ENCODE measurements at places on chromosomes 5 and 9.
A peak's percentile ranks its signal among the peaks of the same experiment; 100 is the strongest.

DNA sequence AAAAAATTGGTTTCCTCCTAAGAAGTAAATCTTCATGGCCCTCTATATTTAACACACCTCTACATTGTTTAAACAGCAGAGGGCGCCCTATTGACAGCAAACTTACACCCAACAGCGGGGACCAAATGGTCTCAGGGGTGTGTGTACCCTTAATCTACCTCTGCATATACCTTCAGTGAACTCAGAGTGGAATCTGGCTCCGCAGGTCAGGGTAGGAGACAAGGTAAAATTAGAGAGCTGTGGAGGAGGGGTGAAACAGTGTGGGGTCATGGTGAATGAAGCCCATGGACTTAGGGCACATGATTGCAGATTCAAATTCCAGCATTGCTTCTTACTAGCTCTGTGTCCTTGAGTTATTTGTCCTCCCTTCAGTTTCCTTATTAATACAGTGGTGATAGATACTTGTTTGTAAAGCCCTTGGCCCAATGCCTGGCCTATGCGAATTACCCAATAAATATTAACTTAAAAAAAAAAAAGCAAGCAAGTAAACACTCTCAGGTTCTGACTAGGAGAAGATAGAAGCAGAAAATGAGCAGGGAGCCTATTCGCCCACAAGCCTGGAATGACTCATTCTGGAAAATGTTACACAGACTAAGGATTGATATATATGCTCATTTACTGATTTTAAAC, 122.9 kb downstream of the CAVIN4 start:
- peak; percentile 23 for DNase-seq

GRCh38 chr5:36529142-36529541, 77.3 kb upstream of the SLC1A3 start:
- DNase-seq: no peak

DNA sequence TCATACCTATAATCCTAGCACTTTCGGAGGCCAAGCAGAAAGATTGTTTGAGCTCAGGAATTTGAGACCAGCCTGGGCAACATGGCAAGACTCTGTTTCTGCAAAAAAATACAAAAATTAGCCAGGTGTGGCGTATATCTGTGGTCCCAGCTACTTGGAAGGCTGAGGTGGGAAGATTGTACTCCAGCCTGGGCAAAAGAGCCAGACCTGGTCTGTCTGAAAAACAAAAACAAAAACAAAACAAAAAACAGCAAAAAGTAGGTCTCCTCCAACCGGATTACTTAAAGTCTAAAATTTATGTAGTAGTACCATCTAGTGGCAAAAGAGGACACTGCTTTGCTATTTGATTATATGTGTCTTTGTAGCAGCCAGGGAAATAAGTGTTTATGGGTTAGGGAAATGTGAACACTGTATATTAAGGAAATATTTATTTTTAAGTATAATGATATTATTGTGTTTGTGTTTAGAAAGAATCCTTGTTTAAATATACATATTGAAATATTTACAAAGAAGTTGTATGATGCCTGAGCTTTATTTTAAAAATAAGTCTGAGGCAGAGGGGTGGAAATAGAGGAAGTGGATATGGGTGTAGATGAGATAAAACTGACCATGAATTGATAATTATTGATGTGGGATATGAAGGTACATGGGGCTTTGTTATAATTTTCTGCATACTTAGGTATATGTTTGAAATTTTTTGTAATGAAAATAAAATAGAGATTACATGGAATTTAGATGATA, 20.0 kb downstream of the APC start:
- peak; percentile 32 for DNase-seq

DNA sequence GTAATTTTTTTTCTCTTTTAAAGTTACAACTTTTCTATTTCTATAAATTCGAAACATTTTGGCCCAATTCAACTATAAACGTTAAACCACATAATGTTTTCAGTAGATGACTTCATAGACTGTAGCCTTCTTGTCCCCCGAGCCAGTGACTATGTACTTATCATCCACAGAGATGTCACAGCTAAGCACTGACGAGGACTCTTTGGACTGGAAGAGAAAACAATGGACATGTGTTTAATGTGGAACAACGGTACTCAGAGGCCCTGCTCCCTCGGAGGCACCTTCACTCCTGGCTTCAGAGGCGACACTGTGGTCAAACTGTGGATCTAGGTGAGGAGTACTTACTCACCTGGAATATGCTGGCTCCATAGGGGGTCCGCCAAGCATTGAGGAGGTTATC, 105.2 kb downstream of the TLE1 start:
- no peak for DNase-seq

DNA sequence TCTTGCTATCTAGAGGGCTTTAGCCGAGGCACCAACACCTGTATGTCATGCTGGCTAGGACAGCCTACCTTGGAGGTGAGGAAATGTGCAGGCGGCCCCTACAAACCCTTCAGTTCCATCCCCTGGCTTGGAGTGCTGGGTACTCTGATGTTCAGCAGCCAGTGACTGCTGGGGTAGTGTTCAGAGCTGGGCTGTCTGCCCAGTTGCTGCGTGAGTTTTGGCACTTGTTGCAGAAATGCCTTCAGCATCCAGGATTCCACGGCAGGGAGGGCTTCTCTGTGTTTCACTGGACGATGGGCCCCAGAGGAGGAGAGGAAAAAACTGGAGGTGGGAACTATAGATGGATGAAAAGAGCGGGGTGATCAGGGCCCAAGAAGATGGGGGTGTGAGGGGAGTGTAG, 10.4 kb downstream of the SWI5 start:
- DNase-seq: no peak

Data from NCI-H774 (cell line).